ENCODE measurements at places on chromosomes 11 and 22.

DNA sequence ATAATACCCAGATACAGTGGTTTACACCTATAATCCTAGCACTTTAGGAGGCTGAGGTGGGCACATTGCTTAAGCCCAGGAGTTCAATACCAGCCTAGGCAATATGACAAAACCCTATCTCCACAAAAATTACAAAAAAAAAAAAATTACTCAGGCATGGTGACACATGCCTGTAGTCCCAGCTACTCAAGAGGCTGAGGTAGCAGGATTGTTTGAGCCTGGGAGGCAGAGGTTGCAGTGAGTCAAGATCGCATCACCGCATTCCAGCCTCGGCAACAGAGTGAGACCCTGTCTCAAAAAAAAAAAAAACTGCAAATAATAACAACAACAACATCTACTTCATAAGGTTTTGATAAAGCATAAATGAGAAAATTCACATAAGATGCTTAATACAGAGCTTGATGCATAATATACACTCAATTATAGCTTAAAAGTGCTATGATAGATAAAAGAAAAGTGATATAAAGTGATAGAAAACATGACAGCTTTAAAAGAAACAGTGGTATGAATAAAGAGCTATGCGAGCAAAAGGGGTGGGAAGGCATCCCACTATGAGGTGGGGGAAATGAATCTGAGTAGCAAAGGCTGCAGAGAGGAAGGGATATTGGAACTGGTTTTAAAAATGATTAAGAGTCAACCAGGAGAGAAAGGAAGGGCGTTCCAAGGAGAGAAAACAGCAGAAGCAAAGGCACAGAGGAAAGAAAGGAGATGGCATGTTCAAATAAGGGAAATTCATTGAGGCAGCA is 197.6 kb downstream of the KIF18A start:
- no peak for DNase-seq

DNA sequence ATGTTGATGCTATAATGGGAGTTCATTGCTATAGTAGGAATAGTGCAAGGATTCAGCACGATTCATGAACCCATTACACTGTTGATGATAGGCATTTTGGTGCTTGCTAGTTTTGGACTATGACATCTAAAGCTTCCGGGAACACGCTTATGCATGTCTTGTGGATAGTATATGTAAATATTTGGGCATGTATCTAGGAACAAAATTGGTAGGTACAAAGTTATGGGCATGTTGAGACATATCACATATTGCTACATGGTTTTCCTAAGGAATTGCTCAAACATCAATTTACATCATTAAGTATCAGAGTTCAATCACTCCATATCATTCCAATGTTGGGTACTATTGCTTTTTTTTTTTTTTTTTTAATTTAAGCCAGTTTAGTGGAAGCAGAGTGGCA is 1103.2 kb downstream of the TBC1D22A start:
- no peak for DNase-seq

GRCh38 chr22:33772745-33773144 is 147.5 kb downstream of the LARGE1 start:
- DNase-seq: no peak

- DNase-seq: no peak
Observed at GRCh38 chr11:102393272-102393730, 46.3 kb downstream of the BIRC2 start.

GRCh38 chr22:27636716-27637508 is 164.6 kb downstream of the MN1 start:
- DNase-seq: no peak

GRCh38 chr11:71406681-71407080 is 41.5 kb downstream of the DHCR7 start:
- DNase-seq: no peak

- no peak for DNase-seq
Observed at GRCh38 chr22:19146215-19146968, 1.9 kb upstream of the ESS2 start.

DNA sequence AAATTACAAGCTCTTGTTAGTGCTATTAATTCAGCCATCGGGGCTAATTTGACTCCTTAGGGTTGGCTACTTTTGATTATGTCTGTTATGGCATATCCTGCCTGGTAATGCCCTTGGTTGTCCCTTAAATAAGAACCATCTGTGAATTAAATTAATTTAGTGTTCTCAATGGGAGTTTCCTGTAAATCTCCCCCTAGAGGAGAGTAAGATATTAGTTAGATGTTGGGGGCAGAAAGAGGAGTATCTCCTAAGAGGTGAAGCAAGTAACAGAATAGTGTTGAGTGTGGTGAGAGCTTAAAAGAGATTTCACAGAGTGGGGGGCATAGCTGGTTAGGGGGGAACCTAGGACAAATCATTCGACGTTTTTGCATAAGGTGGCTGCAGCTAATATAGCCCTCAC is 1126.9 kb downstream of the JRKL start:
- DNase-seq: no peak

DNA sequence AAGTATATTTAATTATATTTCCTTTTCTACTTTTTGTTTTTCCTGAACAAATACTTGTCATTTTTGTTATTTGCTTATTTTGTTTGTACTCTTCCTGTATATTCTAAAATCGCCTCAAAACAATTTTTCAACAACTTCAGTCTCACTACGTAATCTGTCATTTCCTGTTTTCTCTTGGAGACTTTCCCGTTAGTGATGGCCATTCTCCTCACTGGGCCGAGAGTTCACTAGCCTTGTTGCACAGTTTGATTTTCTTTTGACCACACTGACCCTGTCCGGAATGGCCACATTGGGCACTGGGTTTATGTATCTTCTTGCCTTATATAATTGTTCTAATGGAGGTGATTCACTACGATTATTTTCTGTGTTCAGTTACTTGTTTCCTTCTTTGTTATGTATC is 726.1 kb downstream of the FAM181B start:
- no peak for DNase-seq

DNA sequence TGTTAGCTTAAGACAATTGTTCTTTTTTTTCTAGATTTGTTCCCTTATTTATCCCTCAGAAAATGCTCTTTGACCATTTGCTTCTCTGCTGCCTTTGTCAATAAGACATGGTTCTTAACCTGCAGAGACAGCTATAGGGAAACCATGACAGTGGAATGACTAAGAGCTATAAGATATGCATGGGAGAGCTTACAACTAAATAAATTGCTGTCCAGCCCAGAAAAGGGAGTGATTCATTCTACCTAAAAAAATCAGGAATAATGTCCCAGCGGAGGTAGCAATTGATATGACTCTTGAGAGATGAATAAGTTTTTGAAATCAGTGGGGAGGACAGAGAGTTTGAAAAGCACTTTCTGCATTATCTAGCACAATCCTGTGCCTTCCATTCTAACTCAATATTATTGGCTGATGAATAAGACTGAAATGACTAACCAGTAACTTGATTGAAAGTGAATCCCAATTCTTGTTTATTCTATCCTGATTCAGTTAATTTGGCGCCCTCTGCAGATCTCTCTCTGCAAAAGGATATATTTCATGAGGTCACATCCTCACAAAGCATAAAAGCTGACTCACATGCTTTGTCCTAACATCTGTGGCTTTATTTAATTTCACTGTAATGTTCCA is 680.5 kb upstream of the API5 start:
- no peak for DNase-seq

- DNase-seq: no peak
Observed at GRCh38 chr11:69551963-69552362, 70.5 kb downstream of the LINC01488 start.

DNA sequence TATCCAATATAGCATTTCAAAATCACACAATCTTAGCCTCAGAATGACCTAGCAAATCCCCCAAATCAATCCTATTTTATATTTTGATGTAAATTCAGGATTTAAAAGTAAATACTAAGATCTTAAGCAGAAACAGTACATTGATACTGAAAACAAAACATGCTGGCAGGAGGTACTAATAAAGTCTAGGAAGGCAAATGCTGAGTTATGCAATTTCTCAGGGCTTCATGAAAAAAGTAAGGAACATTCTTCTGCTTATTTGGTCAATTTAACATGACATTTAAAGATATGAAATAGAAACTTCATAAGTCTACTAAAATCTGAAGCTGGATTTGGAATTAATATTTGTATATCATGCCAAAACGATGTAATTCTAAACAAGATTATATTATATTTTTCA is 153.3 kb downstream of the SWAP70 start:
- DNase-seq: no peak

- peak; percentile 55 for DNase-seq
Observed at GRCh38 chr11:281486-282161, 3.4 kb downstream of the NLRP6 start.

GRCh38 chr11:31060880-31061279 is 308.7 kb downstream of the DCDC1 start:
- no peak for DNase-seq

GRCh38 chr11:121762820-121763219 is 310.1 kb upstream of the SORL1-AS1 start:
- no peak for DNase-seq

- no peak for DNase-seq
Observed at GRCh38 chr11:103266167-103266831, 157.1 kb downstream of the DYNC2H1 start.

- no peak for DNase-seq
Observed at GRCh38 chr11:95455228-95455970, 224.4 kb upstream of the SESN3 start.

GRCh38 chr11:1742371-1742770 is 8.0 kb downstream of the IFITM10 start:
- DNase-seq: no peak

GRCh38 chr11:9972989-9973388 is 309.1 kb downstream of the SWAP70 start:
- DNase-seq: peak; percentile 17

DNA sequence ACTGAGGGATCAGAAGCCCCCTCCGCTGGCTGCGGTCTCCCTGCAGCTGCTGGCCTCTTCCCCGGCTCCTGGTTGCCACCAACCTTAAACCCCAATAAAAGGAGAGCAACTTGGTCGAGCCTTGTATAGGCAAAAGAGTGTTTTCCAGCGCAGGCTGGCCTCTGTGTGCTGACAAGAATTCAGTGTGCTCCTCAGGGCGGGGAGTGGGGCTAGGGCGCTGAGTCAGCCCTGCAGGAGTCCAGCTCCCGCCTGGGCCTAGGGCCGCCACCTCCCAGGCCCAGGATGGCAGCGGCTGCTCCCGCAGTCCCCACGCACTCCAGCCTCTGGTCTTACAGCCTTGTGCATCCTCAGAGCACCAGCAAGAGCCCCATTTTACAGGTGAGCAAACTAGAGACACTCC is at the start of gene SHISAL1:
Gene SHISAL1, minus strand, starts transcription at position 186 of the 400 bp plus-strand sequence. CDS start 12,006 bp downstream, outside the sequence.
- no peak for DNase-seq

- DNase-seq: no peak
Observed at GRCh38 chr22:29914991-29915533, 32.1 kb downstream of the MTMR3 start.

DNA sequence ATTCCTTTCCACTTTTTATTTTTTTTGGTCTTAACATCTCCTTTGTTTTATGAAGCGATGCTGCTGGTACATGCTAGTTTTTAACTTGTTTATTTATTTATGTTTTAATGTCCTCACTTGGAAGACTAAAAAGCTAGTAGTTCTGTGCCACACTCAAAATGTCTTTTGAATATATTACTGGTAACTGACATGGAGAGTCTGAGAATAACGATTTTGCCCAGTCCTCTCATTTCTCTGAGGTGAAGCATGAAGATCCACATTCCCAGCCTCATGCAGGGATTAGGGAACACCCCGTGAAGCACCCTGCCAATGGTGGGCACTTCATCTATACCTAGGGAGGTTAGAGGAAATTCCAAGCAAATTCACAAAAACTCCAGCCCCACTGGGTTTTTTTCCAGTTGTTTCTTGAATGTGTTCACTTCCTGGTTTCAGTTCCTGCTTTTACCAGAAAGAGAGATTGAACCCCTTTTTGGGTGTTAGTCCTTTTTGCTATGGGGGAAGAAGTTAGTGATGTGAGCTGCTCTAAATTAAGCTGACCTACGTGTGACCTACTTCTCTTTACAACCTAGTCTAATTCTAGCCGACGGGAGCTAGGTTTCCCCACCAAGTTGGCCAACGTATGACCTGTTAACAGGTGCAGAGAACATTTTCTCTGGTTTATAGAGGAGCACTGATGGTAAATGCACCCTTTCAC is 106.1 kb downstream of the SLC1A2 start:
- no peak for DNase-seq

- DNase-seq: no peak
Observed at GRCh38 chr11:123111465-123111864, 49.5 kb upstream of the HSPA8 start.

- no peak for DNase-seq
Observed at GRCh38 chr11:70642266-70642665, 243.9 kb downstream of the CTTN start.

DNA sequence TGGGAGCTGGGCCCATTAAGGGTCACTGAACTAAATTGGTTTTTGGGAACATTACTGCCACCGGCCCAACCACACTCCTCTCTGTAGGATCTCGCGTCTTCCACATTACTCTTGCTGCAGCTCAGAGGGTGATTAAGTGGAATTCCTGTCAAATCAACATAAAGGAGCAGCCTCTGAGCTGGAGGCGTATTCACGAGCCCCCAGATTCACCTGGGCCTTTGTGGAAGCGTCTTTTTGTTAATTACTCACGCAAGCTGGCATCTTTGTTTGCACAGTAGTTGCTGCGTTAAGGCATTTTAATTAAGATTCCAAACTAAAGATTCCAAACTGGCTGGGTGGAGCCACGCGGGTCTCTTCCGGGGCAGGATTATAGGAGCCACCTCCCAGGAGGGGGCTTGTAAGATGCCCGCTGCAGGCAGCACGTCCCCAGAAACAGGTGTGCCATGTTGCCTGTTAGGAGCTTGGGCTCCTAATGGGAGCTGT is 21.5 kb upstream of the RFPL3 start:
- no peak for DNase-seq

DNA sequence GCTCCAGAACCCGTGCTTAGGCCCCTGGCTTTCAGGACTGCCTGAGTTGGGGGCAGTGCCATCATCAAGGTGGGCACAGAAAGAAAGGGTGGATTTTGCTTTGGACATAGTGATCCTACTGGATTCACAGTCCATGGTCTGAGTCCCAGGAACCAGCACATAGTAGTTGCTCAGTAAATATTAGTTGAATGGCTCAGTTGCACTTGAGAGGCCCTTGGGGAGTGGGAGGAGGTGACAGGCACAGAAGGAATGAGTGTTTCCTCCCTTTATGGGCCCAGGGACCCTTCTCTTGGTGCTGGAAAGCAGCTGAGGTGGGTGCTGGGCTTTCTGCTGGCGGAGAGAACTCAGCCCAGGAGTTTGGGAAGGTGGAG is 16.6 kb downstream of the ARHGEF17 start:
- no peak for DNase-seq

DNA sequence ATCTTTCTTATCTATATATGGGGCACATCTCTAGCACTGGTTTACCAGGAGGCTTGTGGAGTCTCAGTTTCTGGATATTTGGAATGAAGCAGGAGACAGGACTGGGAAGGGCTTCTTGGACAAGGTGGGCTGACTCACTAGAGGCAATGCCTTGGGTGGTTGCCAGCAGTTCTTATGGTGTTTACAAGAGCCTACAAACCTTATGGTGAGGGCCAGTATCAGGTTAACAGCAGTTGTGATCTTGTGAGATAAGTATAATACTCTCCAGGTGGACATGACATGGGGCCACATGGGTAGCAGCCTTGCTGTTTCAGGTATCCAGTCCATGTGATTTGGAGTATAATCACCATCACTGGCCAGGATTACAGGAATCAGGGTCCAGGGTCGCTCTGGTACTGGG is 10.2 kb downstream of the FUT4 start:
- DNase-seq: no peak
